ENCODE measurements at places on chromosomes 13 and 19. TPM values are rescaled to one million over a fixed set of nuclear protein-coding genes. Genes with fewer than 3 reads are reported as not detected.

DNA sequence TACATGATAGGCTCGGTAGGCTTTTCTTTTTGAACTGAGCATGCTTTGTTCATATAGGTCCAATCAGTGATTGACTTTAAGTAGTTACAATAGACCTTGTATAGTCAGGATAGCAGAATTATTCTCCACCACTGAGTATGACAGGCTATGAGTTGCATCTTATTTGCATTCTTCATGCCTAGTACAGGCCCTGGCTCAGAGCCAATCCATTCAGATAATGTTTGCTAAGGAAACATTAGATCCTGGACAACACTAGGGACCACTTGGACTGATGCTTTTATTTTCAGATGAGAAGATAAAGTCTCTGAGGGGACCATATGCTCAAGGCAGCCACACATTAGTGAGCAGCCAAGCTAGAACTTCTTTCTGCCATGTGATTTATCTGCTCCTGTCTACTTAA, 133.9 kb downstream of the KL start:
- DNase-seq = peak; percentile 60

DNA sequence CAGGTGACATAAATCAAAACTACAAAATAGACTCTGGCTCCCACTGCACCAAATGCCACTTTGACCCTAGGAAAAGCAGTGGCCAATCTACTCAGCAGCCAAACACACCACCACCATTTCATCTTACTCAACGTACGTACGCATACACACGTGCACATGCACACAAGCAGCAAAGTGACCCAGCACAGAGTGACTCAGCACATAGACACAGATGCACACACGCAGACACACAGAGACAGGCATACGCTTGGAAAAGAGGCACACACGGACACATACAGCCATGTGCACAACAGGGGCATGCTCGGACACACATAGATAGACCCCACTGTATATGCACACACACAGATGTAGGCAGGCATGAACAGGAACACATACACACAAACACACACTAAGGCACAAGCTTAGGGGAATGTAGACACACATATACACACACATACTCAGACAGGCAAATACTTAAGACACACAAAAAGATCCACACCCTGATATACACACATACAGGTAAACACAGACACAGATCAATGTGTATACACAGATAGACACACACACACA, 37.3 kb downstream of the PEPD start:
- no peak for DNase-seq

GRCh38 chr19:40721936-40722661, 5.2 kb downstream of the ITPKC start:
- no peak for DNase-seq

GRCh38 chr13:36261976-36262375, 35.6 kb downstream of the CCDC169 start:
- no peak for DNase-seq

Gene ZIC5
- not detected for polyA plus RNA-seq

DNA sequence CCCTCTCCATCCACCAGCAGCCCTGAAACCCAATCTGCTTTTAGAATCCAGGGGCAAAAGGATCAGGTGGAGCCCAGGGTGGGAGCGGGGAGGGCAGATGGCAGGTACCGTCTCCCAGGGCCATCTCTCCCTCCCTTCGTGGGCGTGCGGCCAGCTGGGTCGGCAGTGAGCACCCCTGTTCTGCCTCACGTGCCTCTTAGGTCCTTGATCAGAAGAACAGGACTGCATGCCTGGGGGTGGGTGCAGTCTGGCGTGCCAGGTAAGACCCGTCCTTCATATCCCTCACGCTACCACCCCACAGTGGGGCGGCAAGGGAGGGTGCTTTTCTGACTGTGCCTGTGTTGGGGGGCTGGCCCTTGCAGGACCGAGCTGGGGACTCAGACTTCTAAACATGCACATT, 2.0 kb downstream of the SLC8A2 start:
- DNase-seq = no peak

GRCh38 chr19:43940719-43941118, 5.6 kb upstream of the ZNF45 start:
- no peak for DNase-seq

GRCh38 chr13:51614350-51614786, 30.1 kb downstream of the WDFY2 start:
- DNase-seq = peak; percentile 85

DNA sequence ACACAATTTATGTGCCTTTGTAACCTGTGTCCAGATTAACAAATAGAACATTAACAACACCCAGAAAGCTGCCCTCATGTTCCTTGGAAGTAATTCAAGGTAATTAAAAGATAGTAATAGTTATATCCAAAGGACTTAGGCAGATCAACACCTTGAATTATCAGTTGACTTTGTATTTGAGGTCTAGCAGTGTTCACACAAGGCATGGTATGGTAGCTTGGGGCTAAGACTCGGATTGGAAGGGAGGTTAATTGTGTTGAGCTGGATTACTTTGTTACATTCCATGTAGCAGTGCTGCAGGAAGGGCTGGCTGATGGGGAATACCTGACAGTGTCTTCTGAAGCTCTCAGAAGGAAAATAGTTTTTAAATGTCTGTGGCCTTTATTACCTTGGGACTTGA, 16.8 kb downstream of the SLC25A15 start:
- no peak for DNase-seq

DNA sequence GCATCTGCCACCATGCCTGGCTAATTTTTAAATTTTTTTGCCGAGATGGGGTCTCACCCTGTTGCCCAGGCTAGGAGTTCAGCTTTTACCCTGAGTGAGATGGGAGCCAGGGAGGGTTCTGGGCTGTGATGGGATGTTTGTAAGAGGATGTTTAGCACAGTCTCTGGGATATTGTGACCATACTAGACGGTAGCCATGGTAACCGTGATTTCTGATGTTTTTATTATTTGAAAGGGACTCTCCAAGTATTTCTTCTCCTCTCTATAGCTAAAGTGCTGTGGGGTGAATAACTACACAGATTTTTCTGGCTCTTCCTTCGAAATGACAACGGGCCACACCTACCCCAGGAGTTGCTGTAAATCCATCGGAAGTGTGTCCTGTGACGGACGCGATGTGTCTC, 10.4 kb downstream of the TSPAN16 start:
- DNase-seq = peak; percentile 40

All from muscle of leg (tissue), 16 donors.